Fibroblast of skin of left biceps (primary cell): ENCODE measurements at places on chromosomes 11 and 22.

- DNase-seq: no peak
Observed at GRCh38 chr22:36548606-36549005, 19.6 kb upstream of the EIF3D start.

DNA sequence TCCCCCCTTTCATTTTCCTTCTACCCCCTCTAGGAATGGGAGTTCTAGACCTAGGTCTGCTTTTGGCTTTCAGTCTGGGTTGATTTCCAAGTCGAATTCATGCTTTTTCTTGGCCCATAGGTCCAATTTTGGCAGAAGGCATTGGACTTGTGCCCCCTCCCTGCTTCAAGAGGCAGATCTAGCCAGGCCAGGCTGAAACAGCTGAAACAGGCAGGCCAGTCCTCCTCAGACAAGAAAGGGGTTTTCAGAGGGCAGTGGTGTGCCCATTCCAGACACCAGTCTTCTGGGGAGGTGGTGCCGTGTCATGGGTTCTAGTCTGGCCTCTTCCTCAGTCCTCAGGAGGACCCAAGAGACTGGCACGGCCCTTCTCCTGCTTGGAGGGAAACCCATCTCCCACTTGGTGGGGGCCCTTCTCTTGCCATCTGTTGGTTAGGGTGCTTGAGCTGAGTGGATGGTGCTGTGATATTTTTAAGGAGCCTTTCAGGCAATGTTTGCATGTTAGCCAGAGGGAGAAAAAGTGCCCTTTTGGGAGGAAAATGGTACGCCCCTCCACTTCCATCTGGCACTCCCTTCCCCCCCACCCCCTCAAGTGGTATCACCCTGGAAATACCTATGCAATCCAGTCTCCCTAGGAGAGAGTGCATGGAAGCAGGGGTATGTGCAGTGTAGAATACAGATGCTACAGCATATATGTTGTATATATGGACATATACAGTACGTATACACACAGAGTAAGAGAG is 53.6 kb downstream of the SYT13 start:
- DNase-seq: no peak

DNA sequence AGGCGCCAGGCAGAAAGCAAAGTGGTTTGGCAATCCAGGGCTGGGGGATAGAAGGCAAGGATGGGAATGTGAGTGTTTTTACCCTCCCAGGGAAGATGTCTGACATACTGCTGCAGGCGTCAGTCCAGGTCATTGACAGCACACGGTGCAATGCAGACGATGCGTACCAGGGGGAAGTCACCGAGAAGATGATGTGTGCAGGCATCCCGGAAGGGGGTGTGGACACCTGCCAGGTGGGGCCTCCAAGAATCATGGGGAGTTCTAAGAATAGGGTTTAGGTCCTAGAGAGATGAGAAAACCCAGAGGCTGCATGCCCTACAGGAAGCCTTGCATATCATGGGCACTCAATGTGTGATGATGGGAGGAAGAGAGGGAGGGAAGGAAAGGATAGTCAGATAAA is 28.3 kb upstream of the SMIM35 start:
- no peak for DNase-seq

- DNase-seq: no peak
Observed at GRCh38 chr22:48093981-48094380, 1331.5 kb downstream of the TBC1D22A start.

DNA sequence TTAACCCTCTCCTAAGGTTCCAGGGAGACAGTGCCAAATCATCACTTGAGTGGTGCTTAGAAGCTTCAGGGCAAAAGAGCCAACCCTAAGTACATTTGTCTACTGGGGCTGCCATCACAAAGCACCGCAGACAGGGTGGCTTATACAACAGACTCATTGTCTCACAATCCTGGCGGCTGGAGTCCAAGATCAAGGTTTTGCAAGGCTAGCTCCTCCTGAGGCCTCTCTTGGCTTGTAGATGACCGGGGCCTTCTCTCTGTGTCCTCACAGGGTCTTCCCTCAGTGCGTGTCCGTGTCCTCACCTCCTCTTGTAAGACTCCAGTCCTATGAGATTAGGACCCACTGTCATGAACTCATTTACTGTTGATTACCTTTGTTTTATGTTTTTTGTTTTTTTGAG is 34.1 kb upstream of the CD81 start:
- DNase-seq: no peak

GRCh38 chr11:77661670-77662069 is 24.1 kb upstream of the CLNS1A start:
- DNase-seq: no peak

DNA sequence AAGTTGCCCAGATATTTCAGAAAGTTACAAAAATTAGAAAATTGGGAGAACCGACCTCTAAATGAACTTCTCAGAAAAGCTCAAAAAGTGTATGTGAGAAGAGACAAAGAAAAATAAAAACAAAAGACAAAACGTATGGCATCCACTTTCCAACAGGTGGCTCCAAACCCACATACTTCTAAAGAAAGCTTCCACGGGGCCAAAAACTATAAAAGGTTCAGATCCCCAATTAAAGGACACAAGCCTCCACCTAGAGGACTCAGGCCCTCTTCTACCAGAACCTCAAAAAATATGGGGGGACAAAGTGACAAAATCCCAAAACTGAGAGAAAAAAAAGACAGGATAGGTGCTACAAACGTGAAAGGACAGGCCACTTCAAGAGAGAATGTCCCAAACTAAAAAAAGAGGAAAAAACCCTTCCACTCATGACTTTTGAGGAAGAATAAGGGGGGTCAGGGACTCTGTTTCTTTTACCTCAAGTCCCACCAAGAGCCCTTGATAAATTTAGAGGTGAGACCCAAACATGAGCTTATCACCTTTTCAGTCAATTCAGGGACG is 8.8 kb downstream of the SCGB2A1 start:
- no peak for DNase-seq

- no peak for DNase-seq
Observed at GRCh38 chr11:124864892-124865180, 396 bp upstream of the ROBO3 start.

- no peak for DNase-seq
Observed at GRCh38 chr11:70662691-70663098, 264.4 kb downstream of the CTTN start.

DNA sequence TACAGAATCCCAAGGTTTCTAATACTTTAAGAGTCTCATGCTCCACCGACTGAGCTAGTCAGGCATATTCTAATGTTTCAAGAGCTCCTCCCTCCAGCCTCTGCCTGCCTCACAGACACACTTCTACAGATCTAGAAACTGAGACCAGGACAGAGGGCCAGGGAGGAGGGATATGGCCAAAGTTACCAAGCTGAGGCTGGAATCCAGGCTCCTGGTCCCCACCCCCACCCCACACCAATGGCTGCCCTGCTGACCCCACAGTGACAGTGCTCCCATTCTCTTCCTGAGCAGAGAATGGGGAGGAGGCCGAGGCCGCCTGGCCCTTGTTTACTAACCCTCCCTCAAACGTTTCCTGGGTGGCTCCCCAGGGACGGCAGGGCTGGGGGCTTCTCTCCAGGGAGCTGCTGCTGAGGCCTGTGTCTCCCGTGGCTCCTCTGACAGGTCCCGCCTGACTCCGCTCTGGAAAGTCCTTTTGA is 2.2 kb downstream of the PLEKHB1 start:
- DNase-seq: no peak

DNA sequence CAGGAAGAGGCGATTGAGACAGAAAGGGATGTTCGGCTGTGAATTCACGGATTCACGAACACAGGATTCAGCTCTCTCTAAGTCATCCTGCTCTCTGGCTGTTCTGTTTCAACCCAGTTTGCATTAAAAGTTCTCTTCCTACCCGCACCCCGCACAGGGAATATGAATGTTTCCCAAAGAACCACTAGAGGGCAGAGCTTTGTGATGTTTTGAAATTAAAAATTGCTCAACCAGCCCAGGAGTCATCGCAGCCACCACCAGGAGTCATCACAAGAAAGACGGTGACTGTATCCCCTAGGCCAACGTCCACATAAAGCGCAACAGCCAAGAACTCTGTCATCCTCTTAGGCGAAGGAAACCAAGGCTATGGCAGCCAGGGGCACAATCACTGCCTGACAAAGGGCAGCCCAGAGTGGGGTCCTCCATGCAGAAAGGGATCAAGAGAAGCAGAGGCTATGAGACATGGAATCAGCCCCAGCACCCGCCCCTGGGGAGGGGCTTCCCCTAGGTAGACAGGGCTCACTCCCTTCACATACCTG is 122.4 kb downstream of the WT1 start:
- DNase-seq: peak; percentile 23

DNA sequence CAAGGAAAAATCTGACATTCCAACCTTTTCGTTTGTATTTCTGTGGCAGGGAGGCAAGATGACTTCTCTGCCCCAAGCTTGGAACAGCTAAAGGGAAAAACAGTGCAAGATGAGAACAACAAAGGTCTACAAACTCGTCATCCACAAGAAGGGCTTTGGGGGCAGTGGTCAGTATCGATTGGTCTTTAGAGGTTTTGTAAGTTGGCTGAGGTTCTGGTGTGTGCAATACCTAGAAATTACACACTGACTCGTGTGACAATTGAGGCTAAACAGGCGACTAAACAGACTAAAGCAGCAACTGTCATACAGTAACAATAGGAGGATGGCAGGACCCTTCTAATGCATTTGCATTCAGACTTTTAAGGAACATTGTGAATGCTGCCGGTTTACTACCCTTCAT is 994 bp downstream of the DEPDC5 start:
- no peak for DNase-seq

- DNase-seq: no peak
Observed at GRCh38 chr22:35155403-35156025, 89.6 kb downstream of the ISX start.

GRCh38 chr11:76783294-76783895 is at the start of gene TSKU:
Gene TSKU, plus strand, starts transcription at chr11:76783356. Its CDS starts 12,261 bp downstream, at chr11:76795617.
- no peak for DNase-seq

- no peak for DNase-seq
Observed at GRCh38 chr11:19768815-19769214, 56.2 kb downstream of the NAV2 start.

- DNase-seq: no peak
Observed at GRCh38 chr11:133966921-133967598, 10.3 kb upstream of the IGSF9B start.

DNA sequence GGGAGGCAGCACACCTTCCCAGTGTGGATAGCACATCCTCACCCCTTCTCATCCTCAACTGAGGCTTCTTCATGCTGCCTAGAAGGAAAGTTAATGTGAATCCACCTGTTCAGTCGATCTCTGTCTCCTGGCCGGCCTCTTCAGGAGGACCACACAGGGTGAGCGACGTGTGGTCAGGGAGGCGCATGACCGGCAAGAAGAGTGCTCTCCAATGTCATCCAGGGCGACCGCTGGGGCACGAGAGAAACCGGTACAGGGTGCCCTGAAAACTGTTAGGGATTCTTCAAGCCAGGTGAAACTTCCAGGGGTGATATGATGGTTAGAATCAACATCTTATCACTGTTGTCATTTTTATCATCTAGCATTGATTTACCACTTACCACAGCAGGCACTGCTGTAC is 43.0 kb downstream of the IGSF9B start:
- no peak for DNase-seq

GRCh38 chr11:58508005-58508404 is at the start of gene OR5B21:
Gene OR5B21, minus strand, starts transcription at chr11:58508105. Its CDS starts 0 bp downstream, at chr11:58508105.
- no peak for DNase-seq

- DNase-seq: no peak
Observed at GRCh38 chr22:47439643-47440265, 677.3 kb downstream of the TBC1D22A start.

DNA sequence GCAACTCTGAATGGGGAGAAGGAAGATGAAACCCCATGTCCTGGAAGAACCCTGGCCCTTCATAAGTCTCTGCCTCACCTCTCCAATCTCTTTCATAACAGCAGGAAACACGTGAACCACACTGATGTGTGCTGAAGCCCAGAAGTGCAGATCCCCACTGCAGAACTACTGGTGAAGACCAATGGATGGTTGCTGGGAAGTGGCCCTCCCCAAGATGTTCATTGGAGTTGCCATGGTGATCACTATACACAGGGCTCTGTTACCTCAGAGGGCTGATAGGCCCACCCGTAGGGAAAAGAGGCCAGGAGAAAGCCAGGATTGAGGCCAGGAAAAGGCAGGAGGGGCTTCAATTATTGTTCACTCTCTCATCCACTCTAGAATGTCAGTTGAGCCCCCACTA is 11.6 kb downstream of the TST start:
- no peak for DNase-seq

DNA sequence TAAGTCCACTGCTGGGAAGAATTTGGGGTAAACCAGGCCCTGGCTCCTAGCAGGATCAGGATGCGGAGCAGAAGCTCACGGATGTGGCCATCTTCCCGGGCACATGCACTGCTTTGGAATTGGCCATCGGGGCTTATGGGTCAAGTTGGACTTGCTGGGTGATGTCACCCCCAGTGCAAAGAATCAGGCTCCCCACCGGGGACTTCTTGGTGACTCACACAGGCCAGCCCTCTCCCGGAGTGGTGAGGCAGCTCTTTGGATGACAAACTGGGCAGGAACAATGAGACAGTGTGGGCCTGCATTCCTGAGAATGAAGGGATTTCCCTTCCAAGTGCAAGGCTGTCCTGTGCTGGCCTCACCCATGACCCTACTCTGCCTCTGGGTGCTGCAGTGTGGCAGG is 128.8 kb upstream of the ANO1 start:
- DNase-seq: no peak

DNA sequence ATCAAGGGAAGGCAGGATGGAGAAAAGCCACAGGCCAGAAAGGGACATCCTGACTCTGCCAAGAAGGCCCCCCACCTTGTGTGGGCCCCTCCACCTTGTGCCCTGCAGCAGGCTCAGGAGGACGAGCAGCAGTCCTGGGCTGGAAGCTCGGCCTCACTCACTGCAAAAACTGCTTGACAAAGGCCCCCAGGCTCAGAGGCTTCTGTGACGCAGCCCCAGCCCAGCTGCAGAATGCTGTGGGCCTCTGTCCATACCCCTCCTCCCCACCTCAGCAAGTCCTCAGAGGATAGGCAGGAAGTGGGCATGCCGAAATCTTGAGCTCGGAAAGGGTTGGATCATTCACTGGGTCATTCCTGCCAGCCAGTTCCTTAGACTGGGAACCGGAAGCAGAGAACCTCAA is 61.9 kb downstream of the NRXN2 start:
- DNase-seq: peak; percentile 35

- DNase-seq: no peak
Observed at GRCh38 chr11:61954106-61954850, 4.1 kb downstream of the BEST1 start.

DNA sequence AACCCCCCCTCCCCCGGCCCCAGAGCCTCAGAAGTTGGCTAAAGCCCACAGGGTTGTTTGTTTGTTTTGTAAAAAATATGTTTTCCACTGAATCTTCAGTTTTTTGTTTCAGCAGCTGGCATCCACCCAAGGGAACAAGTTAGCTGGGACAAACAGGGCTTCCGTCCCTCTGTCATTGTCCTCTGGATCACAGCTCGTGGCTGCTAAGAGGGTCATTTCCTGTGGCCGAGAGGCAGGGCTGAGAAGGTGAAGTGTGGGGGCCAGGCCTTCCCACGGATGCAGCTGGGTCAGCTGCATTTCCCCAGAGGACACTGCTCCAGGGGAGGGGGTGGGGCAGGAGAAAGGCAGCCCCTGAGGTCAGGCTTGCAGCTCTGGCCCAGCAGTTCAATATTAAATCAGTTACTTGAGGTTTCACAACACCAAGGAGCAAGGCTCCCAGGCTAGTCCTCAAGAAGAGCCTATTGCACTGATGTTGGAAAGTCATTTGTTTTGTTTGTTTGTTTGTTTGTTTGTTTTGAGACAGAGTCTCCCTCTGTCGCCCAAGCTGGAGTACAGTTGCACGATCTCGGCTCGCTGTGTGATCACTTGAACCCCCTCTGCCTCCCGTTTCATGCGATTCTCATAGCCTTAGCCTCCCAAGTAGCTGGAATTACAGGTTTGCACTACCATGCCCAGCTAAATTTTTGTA is 34.4 kb upstream of the SMTN start:
- DNase-seq: no peak
